ENCODE measurements at places on chromosomes 1 and 21. TPM values are rescaled to one million over a fixed set of nuclear protein-coding genes. Genes with fewer than 3 reads are reported as not detected.
A peak's percentile ranks its signal among the peaks of the same experiment; 100 is the strongest.

DNA sequence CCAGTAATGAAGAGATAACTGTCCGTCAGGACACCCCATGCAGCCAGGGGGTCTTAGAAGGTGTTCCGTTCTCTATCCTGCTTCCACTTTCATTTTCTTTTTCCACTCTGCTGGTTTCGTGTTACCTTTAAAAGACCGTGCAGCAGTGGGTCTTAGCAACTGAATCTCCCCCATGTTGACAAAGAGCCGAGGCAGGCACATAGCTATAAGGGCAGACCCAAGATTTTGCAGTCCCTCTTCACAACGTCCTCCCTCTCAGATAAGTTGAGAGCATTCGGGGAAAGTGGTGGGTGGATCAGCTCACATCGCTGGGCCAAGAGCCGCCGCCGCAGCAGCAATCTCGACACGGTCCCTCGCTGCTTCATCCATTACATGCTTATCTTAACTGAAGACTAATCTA, 355.5 kb downstream of the LMO4 start:
- DNase-seq: no peak

DNA sequence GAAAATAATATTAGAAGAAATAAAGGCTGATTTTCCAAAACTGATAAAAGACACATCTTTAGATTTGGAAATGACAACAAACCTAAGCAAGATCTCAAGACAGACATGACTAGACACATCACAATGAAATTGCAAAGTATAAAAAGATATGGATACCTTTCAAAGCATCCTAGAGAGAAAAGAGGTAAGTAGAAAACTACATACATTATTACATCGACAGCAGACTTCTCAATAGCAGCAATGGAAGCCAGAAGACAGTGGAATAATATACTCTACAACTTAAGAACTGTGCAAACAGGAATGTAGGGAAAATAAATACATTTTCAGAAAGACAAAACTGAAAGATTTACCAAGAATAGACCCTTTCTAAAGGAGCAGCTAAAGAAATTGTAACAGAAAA, 50.2 kb downstream of the DENND1B start:
- DNase-seq: no peak

DNA sequence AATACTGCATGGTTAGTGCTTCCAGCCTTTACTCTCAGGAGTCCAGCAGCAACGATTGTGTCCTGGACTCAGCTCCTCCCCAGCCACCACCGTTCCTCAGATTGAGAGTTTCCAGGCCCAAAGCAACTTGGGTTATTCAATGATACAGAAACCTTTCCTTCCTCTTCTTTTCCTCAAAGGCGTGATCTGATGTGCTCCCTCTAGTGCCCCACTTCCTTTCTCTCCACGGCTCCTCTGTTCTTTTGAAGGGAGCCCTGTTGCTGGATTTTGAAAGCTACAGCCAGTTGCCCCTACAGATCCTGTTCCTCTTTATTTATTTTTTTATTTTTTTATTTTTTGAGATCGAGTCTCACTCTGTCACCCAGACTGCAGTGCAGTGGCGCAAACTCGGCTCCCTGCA, 14.1 kb downstream of the CRP start:
- no peak for DNase-seq

DNA sequence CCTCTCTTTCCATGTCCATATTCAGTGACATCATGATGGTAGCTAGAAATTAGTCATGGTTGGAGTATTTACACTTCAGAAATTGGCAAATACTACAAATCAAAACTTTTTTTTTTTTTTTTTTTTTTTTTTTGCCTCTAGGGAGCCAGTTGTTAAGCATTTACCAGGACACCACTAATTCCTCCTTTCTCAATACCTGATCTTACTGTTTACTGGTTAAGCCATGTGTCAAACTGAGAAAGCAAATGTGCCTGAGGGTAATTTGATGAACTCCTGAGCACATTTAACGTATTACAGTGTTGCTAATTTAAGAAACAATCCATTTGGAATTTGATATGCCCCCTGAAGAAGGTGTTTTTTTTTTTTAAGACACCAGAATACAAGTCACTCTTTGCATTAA, 94.4 kb downstream of the DNM3 start:
- DNase-seq: no peak

- peak; percentile 9 for DNase-seq
Observed at GRCh38 chr1:1170215-1171091, 3.2 kb upstream of the TTLL10 start.

- DNase-seq: peak; percentile 91
Observed at GRCh38 chr1:3249631-3250501, 180.9 kb downstream of the PRDM16 start.

The HSF2BP gene
- 11.9 TPM for total RNA-seq

GRCh38 chr1:154000420-154000819, 9.9 kb downstream of the RPS27 start:
- DNase-seq: no peak

- peak; percentile 92 for DNase-seq
Observed at GRCh38 chr21:34908419-34909055, 140.6 kb downstream of the RUNX1 start.

The RUNX3 gene
- total RNA-seq: 1.1 TPM

DNA sequence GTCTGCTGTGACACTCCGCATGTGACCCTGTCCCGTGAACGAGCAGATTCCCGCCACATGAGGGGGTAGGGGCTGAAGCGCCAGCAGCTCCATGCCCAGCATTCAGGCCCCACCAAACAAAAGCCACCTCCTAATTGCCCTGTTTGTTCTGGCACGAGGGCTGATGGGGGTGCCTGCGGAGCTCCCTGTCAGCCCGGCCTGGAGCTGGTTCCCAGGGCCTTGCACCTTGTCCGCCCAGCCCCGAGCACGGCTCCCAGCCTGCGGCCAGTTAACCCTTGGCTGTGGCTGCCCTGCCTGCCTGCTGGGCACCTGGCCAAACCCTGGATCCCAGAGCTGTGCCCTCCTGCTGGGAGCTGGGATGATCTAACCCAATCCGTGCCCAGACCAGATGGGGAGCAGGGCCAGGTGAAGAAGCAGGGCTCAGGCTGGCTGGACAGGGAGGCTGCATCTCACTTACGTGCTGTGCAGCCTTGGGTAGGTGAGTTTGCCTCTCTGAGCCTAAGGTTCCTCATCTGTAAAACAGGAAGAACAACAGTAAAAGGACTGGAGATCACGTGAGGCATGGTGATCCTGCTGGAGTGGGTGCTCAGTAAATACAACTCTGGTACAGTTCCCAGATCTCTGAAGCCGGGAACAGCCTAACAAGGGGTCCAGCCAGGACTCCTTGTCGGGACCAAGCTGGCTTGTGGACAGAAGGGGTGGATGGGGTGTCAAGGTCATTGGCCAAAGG, 110.9 kb upstream of the IFFO2 start:
- no peak for DNase-seq

GRCh38 chr21:38759413-38759812, 46.3 kb upstream of the ETS2 start:
- no peak for DNase-seq

- DNase-seq: no peak
Observed at GRCh38 chr1:157040802-157041201, 4.7 kb downstream of the ARHGEF11 start.

The AGMAT gene
- total RNA-seq: 48.3 TPM

- no peak for DNase-seq
Observed at GRCh38 chr1:41907446-41907845, 11.3 kb downstream of the HIVEP3 start.

DNA sequence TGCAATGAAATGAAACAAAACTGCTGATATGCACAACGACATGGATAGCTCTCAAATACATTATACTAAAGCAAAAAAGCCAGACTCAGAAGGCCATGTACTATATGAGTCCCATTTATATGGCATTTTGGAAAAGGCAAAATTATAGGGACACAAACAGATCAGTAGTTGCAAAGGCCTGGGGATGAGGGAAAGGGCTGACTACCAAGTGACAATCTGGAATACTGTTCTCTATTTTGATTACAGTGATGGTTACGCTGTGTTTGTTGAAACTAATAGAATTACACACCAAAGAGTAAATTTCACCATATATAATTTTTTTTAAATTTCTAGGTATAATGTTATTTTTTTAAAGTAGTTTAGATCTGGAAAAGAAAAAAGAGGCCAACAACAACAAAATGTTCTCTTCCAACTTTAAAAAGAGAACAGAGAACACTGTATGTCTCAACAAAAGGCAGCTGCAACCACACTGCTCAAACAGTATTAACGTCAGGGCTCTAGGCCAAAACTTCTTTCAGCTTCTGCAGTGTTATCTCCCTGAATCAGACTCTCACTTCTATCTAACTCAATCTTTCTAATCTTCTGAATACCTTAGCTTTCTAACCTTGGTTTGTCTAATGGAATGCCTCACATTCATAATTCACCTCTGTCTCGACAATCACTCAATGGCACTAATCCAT, 75.8 kb downstream of the FOXJ3 start:
- DNase-seq: no peak

GRCh38 chr1:247360991-247361731, 29.5 kb upstream of the ZNF496 start:
- DNase-seq: no peak

GRCh38 chr1:184145083-184145482, 93.6 kb downstream of the TSEN15 start:
- no peak for DNase-seq

- DNase-seq: no peak
Observed at GRCh38 chr1:86953167-86953566, 38.7 kb downstream of the HS2ST1 start.

DNA sequence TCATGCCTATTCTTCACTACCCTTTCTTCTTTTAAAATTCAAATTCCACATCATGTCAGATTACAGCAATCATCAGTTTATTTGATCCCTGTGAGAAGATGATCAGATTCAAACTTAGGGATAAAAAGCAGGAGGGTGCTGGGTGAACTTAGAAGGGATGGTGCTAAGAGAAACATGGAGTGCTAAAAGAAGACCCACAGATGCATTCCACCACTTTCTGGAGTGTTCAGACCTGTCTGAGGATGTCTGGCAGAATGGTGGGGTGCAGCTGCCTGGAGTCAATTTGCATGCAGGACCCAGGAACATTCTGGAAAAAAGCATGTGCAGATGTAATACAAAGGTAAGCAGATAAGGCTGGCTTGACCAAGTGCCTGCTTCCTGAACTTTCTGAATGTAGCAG, 372.9 kb upstream of the RUNX1 start:
- no peak for DNase-seq

The SFN gene
- total RNA-seq: 22.1 TPM

The SLC5A9 gene
- 3.9 TPM for total RNA-seq

DNA sequence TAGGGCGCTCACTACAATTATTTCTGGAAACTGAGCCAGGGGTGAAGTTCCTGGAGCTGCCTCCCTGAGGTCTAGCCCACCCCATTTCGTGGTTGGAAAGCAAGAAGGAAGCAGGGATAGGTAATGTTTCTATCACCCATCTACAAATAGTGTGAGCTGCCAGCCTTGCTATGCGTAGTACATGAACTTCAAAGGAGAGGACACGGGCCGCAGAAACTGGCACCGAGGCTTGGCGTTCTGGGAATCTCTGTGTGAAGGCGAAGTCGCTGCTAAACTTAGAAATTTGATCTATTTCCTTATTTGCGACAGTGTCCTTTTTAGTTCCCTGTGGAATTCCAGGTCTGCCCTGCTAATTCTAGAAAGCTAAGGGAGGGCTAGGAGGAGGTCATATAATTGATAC, 49.6 kb upstream of the NTPCR start:
- no peak for DNase-seq

The PRELP gene
- total RNA-seq: not detected

The ASB17 gene
- not detected for total RNA-seq

DNA sequence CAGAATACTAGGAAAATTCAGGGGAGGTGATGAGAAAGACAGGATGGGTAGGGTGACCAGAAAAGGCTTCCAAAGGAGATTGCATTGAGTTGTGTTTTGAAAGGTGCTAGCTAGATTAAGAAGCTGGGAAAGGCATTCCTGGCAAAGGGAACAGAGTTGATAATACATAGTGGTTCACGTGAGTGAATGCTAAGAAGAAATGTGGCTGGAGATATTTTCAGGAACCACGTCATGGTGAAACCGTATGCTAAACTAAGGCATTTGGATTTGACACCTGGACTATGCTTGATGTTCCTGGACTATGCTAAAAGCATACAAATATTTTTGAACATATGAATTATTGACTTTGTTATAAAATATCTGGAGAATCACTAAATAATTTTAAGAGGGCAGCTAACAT, 14.7 kb downstream of the CCDC30 start:
- no peak for DNase-seq

DNA sequence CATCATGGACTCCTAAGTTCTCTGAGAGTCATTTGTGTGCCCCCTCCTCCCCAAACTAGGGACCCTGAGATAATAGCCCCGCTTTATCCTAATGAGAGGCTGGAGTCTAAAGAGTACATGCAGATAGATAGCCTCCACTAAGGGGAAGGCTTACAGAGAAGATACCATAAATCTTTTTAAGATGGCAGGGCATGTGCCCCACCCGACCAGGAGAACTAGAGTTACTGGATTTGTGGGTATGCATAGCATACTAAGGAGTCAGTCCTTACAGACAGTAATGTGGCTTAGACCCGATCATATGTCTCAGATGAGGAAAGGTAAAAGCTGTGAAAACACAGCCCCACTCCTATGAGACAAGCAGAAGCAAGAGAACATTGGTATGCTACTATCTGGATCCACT, 25.7 kb upstream of the PKN2 start:
- no peak for DNase-seq

DNA sequence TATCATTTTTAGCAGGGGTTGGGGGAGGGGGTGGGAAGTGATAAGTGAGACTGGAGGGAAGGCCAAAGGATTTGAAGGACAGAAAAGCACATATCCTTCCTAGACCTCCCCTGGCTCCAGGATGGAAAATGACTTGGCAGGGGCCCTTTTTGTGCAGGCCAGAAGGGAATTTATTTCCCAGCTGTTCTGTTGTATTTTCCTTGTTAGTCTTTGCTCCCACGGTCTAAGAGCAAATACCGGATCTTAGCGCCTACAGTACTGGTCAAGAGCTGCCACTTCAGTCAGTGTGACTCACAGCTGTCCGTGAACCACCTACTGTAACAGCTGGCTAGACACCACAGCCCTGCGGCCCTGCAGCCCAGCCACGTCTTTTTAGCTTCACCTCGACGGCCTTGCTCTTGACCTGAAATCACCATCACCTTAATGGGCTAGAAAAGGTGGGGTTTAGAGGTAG, 51.0 kb upstream of the ERRFI1 start:
- DNase-seq: peak; percentile 45

DNA sequence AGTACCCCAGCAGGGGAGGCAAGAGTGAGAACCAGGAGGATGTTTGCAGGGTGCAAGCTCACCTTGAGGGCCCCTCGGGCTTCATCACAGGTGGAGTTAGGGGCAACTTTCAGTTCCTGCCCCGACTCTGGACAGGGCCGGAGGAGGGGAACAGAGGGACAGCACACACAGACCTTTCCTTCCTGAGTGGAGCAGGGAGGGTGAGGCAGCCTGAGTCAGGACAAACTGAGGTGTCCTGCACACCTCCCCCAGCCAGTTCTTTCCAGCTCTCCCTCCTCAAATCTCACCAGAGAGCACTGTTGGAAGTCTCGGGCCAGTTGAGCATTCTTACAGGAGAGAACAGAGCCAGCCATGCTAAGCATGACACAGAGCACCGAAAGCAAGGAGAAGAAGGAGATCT, 1.5 kb downstream of the ENTREP3 start:
- DNase-seq: no peak

The SAMD13 gene
- total RNA-seq: 0.59 TPM

GRCh38 chr1:98045767-98046641, 125.2 kb upstream of the DPYD start:
- DNase-seq: no peak

The PSMG1 gene
- total RNA-seq: 86.2 TPM

All from Caco-2 (cell line).